ENCODE measurements at places on chromosomes 1 and 21.
A peak's percentile ranks its signal among the peaks of the same experiment; 100 is the strongest.

- no peak for DNase-seq
These were observed 74.9 kb downstream of the FASLG start for GRCh38 chr1:172733815-172734214.

DNA sequence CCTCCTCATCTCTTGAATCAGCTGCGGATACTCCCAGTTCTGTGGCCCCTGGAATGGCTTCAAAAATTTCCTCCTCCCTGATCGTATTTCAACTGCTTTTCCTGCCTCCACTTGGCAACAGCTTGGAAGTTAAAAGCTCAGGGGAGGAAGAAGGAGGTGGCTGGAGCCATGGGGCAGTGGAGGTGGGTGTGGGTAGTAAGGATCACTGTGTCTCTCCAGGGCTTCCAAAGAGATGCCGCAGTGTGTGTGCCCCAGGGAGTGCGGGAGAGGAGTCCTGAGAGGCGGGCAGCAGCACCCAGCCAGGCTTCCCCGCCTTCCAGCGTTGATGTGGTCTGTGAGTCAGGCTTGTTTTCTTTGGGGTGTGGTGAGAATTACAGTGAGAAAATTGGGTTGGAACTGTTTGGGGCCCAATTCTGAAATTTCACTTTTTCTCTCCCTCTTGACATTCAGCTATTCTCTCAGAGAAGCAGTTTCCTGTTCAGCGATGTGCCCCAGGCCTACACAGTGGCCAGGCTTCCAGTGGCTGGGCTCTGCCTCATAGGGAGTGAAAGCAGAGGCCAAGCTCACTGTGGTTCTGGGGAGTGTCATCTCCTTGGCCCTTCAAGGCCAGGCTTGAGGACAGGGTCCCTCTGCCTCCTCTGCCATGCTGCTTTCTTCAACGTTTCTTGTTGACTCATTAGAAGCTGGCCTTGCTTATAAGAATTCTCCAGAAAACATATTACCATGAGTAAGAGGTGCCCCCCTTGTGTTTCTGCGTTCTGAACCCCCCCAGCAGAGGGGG is 69.0 kb downstream of the PGM1 start:
- peak; percentile 44 for DNase-seq

- DNase-seq = no peak
These were observed 115.6 kb downstream of the APP start for GRCh38 chr21:26055010-26055409.

- peak; percentile 90 for DNase-seq
These were observed 32.3 kb upstream of the ETS2 start for GRCh38 chr21:38773099-38774061.

- no peak for DNase-seq
These were observed 119.9 kb downstream of the MAST2 start for GRCh38 chr1:45923343-45923742.

- DNase-seq = no peak
These were observed 24.4 kb downstream of the PLXNA2 start for GRCh38 chr1:208219659-208220282.

DNA sequence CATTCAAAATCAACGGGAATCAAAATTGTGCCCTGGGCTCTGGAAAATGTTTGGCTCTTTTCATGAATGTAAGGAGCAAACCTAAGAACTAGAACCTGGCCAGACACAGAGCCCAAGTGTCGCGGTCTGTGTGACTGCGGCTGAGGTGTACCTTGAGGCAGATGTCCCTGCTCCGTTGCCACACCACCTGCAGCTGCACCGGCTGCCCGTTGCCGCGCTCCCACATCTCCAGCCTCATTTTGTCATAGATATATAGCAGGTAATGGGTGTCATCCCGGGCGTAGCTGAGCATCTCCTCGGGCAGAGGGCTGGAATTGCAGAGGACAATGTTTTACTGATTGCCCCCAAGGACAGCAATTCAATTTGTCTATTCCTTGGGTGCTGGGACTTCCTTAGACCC is 18.7 kb downstream of the EXOSC10 start:
- DNase-seq = no peak

DNA sequence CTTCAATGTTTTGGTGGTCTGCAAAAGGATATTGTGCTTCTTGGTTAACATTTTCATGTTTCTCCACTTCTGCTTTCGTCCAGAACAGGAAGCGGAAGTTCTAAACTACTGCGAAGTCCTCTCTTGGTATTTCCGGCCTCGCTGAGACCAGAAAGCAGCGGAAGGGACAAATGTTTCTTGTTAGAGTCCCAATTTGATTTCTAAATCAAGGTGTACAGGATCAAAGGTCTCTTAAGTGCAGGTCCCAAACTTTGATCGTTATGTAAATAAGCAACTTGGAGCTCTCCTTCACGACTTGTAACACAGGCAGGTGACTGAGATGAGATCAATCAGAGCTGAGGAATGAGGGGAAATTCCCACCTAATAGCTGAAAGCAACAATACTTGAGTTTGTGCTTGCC is 40.1 kb upstream of the HMCN1 start:
- DNase-seq = no peak

GRCh38 chr1:150183061-150183460 is 33.3 kb downstream of the PLEKHO1 start:
- no peak for DNase-seq

DNA sequence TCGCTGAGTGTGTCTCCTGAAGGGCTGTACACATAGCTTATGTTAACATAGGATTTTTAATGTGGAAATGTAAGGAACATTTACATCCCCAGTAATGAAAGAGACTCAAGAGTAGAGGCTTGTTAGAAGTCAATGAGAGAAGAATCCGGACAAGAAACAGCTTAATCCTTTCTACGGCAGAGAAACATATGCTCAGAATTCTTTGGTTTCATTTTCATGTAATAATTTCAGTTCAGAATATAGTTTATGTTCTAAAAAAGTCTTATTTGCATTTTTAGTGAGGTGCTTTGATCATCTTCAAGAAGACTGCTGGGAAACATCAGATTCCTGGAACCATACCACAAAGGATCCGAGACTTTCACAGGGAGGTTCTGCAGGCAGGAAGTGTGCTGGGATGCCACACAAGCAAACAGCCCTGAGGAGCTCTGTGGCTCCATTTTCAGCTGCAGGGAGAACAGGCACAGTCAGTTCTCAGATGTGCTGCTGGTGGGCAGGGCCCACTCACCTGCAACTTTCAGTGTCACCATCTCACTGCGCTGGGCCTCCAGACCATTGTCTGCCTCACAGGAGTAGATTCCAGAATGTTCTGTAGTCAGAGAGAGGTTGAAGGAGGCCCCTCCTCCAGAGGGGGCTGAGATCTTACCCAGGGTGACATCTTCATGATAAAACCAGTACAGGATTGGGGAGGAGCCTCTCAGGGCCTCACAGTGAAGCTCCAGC is 28.4 kb downstream of the FCRL5 start:
- DNase-seq = no peak

GRCh38 chr21:46425571-46425970 is 33.1 kb upstream of the DIP2A start:
- no peak for DNase-seq

GRCh38 chr1:209375097-209375496 is 208.4 kb upstream of the CAMK1G start:
- DNase-seq = no peak

DNA sequence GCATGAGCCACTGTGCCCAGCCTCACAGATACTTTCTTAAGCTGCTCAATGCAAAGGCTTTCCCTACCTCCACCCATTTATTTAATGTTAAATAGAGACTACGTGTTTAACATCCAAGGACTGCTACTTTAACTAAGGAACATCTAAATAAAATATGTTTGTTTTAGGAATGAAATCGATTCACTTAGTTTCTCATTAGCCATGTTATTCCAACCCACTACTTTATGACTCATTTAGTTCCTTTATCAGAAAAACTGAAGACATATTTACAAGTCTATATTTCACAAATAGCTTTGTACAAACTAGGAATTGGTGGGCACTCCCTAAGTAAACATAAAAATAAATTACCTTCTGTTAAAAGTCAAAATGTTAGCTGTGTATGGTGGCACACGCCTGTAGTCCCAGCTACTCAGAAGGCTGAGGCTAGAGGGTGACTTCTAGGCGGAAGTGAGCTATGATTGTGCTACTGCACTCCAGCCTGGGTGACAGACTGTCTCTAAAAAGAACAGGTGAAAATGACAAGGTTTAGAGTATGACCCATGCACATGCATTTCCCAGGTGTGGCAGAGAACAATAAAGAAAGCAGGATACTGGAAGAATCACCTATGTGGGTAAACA is 39.9 kb upstream of the AK4 start:
- DNase-seq = no peak

DNA sequence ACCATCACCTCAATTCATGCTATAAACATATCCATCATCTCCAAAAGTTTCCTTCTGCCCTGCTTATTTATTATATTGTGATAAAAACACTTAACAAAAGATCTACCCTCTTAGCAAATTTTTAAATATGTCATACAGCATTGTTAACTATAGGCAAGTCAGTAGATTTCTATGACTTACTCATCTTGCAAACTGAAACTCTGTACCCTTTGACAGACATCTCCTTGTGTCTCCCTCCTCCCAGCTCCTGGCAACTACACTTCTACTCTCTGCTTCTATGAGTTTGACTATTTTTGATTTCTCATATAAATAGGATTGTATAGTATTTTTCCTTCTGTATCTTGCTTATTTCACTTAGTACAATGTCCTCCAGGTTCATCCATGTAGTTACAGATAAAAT is 174.8 kb downstream of the TNFSF18 start:
- no peak for DNase-seq

GRCh38 chr1:148289647-148290046 is 137.6 kb upstream of the NBPF11 start:
- no peak for DNase-seq

GRCh38 chr1:116682641-116683221 is 15.2 kb upstream of the IGSF3 start:
- no peak for DNase-seq

DNA sequence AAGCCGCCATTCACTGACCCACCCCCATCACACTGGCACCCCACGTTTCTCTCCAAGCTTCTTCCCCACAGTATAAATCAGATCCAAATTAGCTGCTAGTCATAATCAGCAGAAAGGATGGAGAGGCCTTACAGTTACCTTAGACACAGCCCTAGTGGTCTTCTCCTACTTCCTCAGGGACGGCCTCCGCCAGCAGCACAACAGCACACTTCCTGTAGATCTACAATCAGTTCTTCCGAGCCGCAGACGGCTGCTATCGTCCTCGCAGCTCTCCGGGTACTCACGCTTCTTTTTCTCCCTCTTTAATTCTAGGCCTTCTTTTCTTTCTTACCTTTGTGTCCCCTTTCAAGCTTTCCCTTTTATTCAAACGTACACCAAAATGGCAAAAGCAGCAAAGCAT is 313.5 kb downstream of the SMYD3 start:
- DNase-seq = no peak

DNA sequence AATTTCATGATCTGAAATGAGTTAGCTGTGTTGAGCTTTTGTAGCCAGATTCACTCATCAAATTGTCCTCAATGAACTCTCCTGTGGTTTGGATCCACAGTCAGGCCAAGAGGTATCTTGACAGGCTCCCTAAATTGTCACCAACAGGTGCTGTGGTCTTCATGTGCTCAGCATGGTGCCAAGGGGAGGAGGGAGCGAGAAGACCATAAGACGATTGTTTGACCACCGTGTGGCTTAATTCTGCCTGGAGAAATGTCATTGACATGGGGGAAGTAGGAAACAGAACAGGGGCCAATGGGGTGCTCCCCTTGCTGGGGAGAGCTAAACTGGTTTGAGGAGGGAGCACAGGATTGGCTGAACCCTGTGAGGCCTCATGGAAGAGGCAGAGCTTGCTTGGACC is 219.3 kb downstream of the KCNJ6 start:
- no peak for DNase-seq

- no peak for DNase-seq
These were observed 161.1 kb upstream of the IRF2BP2 start for GRCh38 chr1:234770924-234771540.

DNA sequence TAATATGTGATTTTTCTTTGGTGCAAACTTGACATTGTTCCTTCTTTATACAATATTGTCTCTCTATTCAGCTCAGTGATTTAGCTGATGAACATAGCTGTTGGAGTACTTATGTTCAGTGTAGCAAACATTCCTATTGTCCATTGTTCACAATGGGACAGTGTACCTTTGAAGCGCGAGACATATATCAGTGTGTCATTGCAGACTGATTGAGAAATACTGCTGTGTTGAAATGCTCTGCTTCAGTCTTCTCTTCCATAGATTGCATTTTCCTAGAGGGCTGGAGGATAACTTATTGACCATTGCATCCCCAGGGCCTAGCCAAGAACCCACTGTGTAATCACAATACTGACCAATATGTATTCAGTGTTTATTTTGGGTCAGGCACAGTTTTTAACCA is 46.5 kb downstream of the HLX start:
- no peak for DNase-seq

- no peak for DNase-seq
These were observed 121.2 kb downstream of the NRIP1 start for GRCh38 chr21:14943616-14944015.

DNA sequence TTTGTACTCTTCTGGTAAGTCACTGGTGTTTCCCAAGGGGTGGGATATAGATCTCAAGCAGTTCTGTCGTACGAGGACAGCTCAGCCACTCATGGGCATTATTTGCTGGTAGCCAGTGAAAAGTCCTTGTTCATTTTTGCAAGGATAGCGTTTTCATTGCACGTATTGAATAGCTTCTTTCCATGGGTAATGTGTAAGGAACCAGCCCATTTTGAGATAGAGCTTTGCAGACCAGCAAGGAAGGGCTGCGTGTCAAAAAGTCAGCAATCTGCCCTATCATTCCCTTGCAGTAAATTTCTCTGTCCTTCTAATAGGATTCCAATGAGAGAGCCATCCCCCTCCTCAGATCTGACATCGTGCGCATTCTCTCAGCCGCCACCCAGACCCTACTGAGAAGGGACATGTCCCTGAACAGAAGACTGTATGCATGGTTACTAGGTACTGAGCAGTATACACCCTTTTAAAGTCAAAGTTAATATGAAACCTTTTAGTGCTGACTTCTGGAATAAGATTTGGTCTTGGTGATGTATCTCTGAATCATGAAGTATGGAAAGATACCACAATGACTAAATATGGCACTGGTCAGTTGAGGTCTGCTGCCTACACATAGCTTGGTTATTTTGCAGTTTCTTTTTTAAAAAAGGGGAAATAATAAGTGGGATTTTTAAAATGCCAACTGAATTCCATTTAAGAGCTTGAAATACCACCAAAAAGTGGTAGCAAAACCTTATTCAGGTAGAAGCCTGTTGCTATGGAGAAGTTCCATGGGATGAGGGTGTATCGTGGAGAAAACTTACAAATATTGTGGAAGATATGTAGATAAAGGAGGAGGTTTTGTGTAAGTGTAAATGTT is 55.3 kb downstream of the DOP1B start:
- DNase-seq = peak; percentile 47

DNA sequence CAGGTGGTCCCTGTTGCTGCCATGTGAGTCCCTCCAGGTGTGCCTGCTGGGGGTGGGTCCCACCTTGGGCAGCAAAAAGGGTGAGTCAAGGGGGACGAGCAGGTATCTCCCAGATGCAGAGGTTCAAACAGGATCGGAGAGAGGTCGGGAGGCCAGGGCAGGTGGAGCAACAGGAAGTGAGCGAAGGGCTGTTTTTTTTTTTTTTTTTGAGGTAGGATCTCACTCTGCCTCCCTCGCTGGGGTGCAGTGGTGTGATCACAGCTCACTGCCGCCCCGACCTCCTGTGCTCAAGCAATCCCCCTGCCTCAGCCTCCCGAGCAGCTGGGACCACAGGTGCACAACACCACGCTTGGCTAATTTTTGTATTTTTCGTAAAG is 39.4 kb downstream of the SLC2A7 start:
- no peak for DNase-seq

Data from GM04504 (cell line).